ENCODE measurements at places on chromosomes 12 and 14.

GRCh38 chr12:131085125-131085815, 131.6 kb downstream of the ADGRD1 start:
- DNase-seq: no peak

GRCh38 chr14:23776296-23776695, 140.1 kb downstream of the DHRS2 start:
- DNase-seq: no peak

GRCh38 chr12:118055865-118056773, 4.9 kb downstream of the WSB2 start:
- DNase-seq: no peak

- peak; percentile 9 for DNase-seq
Measured at GRCh38 chr14:36241183-36241582, 64.7 kb upstream of the PTCSC3 start.

DNA sequence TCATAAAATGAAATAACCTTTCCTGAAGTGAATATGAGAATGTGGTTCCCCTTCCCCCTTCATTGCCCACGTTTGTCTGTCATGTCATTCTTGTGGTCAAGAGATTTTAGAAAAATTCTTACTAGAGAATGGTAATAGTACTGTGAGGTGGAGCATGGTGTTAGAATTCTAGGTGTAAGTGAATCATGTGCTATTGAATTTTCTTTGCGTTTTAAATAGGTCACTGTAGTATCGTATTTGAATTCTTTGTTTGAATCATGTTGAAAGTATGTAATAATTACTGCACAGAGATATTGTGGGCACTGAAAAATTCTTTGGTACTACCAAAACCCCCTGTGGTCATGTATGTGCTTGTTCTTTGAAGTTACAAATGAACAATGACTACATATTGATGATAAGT, 49.9 kb downstream of the FUT8 start:
- no peak for DNase-seq

GRCh38 chr12:10220398-10221077, 7.9 kb downstream of the GABARAPL1 start:
- peak; percentile 26 for DNase-seq

DNA sequence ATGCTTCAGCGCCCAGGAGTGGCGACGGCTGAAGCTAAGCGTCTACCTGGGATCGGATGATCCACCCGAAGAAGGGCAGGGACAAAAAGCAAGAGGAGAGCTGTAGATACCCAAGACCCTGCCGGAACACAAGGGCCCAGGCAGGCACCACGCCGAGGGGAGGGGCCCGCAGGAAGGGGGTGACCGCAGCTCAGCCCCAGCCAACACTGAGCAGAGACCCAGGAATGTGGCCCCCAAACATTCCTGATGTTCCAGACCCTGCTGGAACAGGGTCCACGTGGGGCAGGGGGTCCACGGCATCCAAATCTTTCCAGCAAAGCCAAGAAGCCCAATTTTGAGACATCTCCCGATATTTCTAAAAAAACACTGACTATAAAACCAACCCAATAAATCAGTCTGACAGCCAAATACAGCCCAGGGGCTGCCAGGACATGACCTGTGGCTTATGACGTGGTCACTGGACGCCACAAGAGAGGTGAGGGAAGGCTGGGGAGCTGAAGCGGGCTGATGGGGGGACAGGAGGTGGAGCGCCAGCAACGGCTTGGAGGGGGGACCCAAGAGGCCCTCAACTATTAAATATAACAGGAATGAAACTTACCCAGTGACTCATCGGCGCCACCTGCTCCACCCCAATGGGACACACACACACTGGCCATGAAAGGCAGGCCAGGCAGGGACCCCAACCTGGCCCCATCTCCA, 58.9 kb downstream of the NCOR2 start:
- no peak for DNase-seq

- no peak for DNase-seq
Measured at GRCh38 chr14:60220917-60221316, 28.1 kb upstream of the PPM1A start.

- no peak for DNase-seq
Measured at GRCh38 chr14:77752799-77753516, 8.0 kb downstream of the SNW1 start.

DNA sequence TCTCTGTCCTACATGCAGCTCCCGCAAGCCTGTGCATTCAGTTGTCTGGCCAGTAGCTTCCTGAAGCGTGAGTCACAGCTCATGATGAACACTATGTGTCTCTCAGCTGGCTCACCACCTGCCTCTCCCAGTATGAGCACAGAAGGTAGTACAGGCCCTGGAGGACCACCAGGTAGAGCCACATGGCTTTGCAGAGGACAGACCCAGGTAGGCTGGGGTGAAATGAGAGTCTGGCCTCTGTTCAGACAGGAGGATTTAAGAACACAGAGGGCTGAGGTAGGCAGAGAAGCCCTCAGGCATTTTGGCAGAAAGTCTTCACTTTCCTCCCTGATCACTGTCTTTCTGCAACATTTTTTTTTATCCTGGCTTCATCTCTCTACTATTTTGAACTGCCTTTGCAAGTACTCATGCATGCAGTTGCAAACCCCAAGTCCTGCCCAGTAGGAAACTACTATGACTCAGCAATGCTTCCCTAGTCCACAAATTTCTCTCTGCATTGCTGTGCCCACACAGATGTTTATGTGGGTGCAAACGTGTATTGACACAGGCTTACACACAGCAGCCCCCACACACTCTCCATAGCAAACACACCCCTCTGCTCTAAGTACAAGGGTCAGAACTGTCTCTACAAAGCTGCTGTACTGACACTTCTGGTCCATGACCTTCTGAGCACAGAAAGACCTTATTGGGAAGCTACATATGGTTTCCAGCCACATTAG, 7.2 kb upstream of the SDR9C7 start:
- peak; percentile 65 for DNase-seq

GRCh38 chr12:103905730-103906349, 24.4 kb upstream of the HSP90B1 start:
- peak; percentile 9 for DNase-seq

All from inflammatory macrophage (primary cell).